Karpas-422 (cell line): ENCODE measurements at places on chromosomes 7 and 10.

- no peaks in the 10 kb centered on the region for H3K36me3 ChIP-seq
- H3K4me3 ChIP-seq, result no peak overlapping the region
- H3K4me1 ChIP-seq, result no peaks in the 10 kb centered on the region
- H3K27ac ChIP-seq, result no peak overlapping the region
- H3K27me3 ChIP-seq, result no peaks in the 10 kb centered on the region
Observed at GRCh38 chr10:27759483-27760272, 14.1 kb upstream of the MKX start.

GRCh38 chr10:84608126-84608525, 279.7 kb downstream of the CCSER2 start:
- no peaks in the 10 kb centered on the region for H3K27me3 ChIP-seq
- H3K27ac ChIP-seq, result no peak overlapping the region
- H3K4me1 ChIP-seq, result no peaks in the 10 kb centered on the region
- H3K36me3 ChIP-seq, result no peaks in the 10 kb centered on the region

DNA sequence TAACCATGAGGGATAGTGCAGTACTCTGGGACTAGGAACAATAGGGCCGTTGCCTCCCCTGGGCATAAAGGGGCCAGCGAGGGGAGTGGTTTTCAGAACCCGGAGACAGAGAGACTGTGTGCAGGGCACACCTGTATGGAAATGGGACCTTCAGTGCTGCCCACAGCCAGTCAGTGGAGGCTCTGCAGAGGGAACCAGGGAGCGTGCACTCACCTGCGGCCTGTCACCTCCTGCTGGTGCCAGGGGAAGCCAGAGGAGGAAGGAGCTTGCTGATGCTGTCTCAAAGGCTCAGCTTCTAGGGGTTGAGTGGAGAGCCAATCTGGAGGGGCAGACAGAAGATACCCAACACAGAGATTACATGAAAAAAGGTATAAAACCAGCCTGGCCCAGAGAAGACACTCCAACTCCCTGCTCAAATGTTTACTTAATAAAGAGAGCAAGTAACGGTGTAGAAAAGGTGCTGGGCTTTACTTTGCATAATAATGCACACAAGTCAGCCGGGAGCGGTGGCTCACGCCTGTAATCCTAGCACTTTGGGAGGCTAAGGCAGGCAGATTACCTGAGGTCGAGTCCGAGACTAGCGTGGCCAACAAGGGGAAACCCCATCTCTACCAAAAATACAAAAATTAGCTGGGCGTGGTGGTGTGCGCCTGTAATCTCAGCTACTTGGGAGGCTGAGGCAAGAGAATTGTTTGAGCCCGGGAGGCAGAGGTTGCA, 35.5 kb upstream of the WAPL start:
- no peaks in the 10 kb centered on the region for H3K27me3 ChIP-seq
- no peaks in the 10 kb centered on the region for H3K4me1 ChIP-seq
- H3K27ac ChIP-seq, result no peak overlapping the region
- no peak overlapping the region for H3K4me3 ChIP-seq

DNA sequence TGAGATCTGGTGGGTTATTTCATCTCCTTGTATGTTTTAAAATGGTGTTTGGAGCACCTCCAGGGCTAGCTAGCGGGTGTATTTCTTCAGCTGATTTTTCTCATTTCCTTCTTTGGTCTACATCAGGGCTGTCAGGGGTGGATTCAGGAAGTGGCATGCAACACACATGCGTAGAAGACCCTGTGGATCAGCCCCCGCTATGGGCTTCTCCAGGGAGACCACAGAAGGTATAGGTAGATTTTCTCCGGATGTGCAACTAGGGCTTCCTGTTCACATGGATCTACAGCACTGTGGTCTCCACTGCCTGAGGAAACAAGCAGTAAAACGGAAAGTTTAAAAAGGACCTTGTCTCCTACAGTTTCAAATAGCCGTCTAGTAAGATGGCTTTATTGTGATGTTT, 10.4 kb downstream of the NUB1 start:
- H3K27me3 ChIP-seq, result no peaks in the 10 kb centered on the region
- H3K36me3 ChIP-seq, result peaks cover 27% of the 10 kb centered on the region
- H3K4me3 ChIP-seq, result no peak overlapping the region
- peak overlapping the region; percentile 49 for H3K27ac ChIP-seq

GRCh38 chr10:30057421-30057841, 2.0 kb downstream of the JCAD start:
- no peak overlapping the region for H3K4me3 ChIP-seq
- no peak overlapping the region for H3K27ac ChIP-seq
- no peak for DNase-seq

GRCh38 chr7:113331155-113331898, 213.0 kb upstream of the SMIM30 start:
- DNase-seq, result no peak
- H3K36me3 ChIP-seq, result no peaks in the 10 kb centered on the region
- no peaks in the 10 kb centered on the region for H3K4me1 ChIP-seq

GRCh38 chr10:109898666-109899355, 24.5 kb downstream of the XPNPEP1 start:
- DNase-seq, result no peak
- H3K4me3 ChIP-seq, result no peak overlapping the region
- H3K27ac ChIP-seq, result no peak overlapping the region
- H3K36me3 ChIP-seq, result peaks cover 28% of the 10 kb centered on the region; the same call in 1 of the 2 replicates
